ENCODE measurements at places on chromosomes 6 and 20.

GRCh38 chr6:130913120-130913519 is 85.9 kb downstream of the SMLR1 start:
- no peak for DNase-seq

DNA sequence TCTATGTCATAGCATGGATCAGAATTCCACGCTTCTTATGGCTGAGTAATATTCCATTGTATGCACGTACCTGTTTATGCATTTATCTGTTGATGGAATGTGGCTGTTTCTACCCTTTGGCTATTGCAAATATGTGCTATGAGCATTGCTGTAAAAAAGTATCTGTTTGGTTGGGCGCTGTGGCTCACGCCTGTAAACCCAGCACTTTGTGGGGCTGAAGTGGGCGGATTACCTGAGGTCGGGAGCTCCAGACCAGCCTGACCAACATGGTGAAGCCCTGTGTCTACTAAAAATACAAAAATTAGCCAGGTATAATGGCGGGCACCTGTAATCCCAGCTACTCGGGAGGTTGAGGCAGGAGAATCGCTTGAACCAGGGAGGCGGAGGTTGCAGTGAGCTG is 182.4 kb downstream of the BCAS1 start:
- DNase-seq: no peak

- DNase-seq: no peak
These were observed 138.9 kb upstream of the NUP153 start for GRCh38 chr6:17845598-17845997.

GRCh38 chr6:99114769-99115406 is 167.1 kb upstream of the FBXL4 start:
- DNase-seq: no peak

DNA sequence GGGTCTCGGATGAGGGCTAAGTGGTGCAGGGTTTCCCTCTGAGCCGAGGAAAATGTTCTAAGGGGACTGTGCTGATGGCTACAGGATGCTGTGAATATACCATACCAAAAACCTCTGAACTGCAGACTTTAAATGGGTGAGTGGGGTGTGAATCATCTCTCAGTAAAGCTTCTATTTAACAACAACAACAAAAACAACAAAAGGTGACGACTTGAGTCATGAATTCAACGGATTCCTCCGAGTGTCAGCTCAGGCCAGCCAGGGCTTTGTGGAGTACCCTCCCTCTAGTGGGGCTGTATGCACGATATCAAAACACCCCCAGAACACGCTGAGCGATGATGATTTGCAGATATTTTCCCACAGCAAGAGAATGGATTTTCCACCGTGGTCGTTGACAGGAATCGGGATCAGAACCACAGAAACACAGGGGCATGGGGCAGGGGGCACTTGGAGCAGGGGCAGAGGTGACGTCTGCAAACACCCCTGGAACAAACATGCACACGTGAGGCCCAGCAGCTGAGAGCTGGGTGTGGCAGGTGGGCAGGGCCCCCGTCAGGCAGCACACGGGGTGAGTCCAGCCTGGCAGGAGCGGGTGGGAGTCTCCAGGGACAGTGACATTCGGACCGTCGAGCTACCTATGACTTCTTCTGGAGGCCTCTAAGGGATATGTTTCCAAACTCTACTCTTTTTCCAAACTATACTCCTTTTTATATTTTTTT is 38.6 kb downstream of the SLC2A4RG start:
- DNase-seq: no peak

DNA sequence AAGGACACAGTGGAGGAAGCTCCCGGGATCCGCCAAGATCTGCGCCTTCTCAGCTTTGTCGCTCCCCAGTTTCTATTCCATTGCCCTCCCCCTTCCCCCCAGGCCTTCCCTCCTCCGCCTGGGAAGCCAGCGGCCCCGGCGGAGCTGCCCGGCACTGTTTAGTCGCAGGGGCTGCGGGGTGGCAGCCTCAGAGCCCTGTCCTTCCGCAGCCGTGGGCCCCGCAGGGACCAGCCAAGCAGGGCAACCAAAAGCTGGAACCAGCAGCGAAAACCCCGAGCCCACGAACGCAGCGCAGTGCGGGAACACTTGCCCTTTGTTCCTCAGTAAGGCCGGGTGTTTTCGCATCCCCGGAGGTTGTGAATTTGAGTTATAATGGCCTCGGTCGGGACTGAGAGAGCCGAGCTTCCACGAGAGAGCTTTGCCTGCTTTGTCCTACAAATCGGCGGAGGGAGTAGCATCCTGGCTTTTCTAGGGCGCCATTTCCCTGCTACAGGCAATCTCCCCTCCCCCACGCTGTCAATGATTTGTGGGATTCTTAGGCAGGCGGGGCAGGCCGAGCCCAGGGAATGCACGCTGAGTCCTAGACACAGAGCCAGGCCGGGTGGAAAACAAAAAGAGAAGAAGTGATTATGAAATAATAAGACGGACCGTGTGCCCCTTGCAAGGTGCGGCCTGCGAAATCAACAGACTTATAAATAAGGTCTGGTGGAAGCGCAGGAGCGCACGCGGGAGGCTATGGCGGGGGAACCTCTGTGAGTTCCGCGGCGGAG is 4.0 kb upstream of the TUBB2B start:
- DNase-seq: no peak

- no peak for DNase-seq
These were observed 226.6 kb upstream of the MOCS1 start for GRCh38 chr6:40160826-40161225.

GRCh38 chr6:27312146-27312949 is at the start of gene POM121L2:
Gene POM121L2 (minus strand): TSS chr6:27312273. CDS start chr6:27312170, 103 bp downstream.
- DNase-seq: no peak

GRCh38 chr6:85402922-85403321 is 47.0 kb upstream of the NT5E start:
- DNase-seq: no peak

GRCh38 chr6:16391451-16391912 is 153.1 kb downstream of the GMPR start:
- no peak for DNase-seq

DNA sequence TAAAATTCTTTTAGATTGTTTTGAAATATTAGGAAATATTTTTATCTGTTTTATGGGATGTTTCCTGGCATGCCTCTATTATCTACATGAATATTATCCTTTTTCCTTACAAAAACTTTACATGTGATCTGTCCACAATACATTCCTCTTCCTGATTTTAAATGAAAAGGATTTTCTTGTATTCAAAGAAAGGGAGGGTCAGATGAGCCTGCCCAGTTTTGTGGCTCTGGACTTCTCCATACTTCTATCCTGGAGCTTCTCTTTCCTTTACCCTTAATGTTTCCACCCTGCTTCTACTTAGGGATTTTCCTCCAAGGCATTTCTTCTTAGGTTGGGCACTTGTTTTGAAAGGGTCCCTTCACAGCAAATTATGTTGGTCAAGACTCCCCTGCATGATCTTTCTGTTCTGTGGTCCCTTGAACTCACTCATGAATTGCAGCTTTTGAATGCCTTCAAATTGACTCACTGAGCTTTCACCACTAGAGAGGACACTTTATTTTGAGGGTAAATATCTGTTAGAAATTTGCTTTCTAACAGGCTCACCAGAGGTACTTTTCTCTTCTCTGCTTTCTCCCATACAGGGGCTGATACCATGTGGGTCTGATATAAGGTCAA is 104.9 kb downstream of the CENPW start:
- DNase-seq: no peak

Data from stimulated activated CD4-positive, alpha-beta T cell treated with anti-CD3 and anti-CD28 coated beads, Interleukin-1b, Interleukin-23, amount 100 ng/mL, for 1 hour (primary cell).